ENCODE measurements at places on chromosomes 4 and X.

- DNase-seq: peak; percentile 72
Observed at GRCh38 chr4:139453041-139453370, 915 bp upstream of the RAB33B start.

DNA sequence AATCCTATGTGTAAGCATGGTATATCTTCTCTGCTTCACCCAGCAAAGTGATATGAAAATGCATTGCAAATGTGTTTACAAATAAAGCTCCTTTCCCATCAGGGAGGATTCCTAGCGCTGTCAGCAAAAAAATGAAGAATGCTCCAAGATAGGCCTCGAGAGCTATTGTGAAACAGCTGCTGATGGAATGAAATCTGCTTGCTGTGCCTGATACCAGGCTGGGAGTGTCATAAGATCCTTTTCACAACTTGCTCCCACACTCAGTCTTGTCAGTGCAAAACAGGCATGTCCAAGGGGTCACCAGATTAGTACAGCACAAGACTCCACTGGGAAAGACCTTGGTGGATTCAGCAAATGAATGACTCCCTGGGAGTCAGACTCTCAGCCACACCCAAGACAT lies 34.1 kb downstream of the HNRNPH2 start:
- no peak for DNase-seq

DNA sequence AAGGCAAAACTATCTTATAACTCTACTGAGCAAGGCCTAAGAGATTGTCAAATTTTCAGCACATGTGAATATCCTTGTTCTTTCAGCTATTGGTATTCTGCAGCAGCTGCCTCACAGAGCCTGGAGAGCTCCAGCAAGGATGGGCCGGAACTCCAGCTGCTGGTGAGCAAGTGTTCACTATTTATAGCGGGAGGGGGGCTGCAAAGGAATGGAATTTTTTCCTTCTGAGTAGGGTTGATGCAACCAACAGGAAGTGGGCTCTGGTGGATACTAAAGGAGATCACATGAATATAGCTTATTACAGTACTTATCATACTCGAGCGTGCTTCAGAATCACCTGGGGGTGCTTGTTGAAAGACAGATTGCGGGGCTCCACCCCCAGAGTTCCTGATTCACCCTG lies 20.2 kb upstream of the SETD7 start:
- peak; percentile 54 for DNase-seq

DNA sequence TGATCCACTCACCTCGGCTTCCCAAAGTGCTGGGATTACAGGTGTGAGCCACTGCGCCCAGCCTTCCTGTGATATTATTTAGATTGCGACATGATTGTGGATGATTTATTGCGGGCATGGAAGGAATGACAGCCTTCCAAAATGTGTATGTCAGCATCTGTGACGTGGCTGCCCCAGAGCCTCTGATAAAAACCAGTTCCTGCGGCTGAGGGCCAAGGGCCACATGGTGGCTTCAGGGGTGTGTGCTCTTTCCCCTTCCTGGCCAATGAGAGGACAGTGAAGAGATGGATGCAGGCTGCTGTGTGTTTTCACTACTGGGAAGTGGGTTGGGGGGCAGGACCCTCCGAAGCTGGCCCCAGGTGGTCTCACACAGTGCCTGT lies 57.4 kb upstream of the HGFAC start:
- DNase-seq: no peak

GRCh38 chr4:96295143-96295741 lies 455.3 kb downstream of the PDHA2 start:
- no peak for DNase-seq

DNA sequence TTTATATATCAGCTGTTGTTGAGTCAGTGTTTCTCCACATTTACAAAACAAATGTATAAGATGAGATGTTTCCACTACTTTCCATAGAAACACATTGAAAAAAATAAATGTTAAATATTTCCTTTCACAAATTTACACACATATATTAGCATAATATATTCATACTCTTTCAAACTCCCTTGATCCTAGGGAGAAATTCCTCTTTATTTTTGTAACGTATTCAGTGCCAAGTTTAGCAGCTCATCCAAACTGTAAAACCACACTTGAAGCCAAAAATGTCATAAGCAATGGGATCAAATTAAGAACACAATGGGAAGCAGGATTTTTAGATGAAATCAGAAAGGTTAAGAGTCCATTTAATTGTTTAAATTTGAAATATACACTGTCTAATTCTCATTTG lies 381.1 kb upstream of the MAD2L1 start:
- DNase-seq: no peak

GRCh38 chrX:121831601-121832000 lies 784.2 kb downstream of the GLUD2 start:
- no peak for DNase-seq

DNA sequence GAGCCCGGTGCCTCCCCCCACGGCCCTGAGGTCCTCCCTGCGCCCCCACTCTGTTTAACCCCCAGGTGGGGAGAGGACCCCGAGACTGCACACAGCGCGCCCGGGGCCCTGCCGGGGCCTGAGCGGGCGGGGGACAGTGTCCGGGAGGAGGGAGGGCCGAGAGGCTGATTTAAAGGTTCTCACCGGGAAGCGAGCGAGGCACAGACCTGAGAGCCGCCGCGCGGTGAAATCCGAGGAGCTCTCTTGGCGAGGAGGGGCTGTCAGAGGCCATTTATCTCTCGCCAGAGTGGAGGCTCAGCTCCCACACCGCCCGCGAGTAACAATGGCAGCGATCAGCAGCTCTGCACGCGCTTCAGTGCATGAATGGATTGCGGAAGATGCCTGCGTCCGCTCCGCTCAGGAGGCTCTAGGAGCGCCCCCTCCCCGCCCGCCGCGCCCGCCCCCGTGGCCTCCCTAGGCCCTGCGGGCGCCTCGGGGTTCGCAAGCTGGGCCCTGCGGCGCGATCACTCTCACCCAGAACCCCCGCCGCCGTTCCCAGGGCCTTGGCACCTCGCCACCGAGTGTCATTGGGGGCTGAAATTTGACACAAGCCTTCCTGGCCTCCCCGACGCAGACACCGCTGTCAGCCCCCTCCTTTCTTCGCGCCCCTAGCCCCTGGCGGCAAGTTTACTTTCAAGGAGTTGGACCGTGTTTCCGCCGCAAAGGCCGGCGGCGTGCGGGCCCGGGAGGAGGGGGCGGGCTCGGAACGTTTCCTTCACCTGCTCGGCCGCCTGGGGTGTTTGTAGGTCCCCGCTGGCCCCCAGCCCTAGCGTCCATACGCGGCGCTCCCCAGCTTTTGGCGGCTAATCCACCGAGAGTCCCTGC lies 48.7 kb upstream of the BCOR start:
- DNase-seq: no peak

DNA sequence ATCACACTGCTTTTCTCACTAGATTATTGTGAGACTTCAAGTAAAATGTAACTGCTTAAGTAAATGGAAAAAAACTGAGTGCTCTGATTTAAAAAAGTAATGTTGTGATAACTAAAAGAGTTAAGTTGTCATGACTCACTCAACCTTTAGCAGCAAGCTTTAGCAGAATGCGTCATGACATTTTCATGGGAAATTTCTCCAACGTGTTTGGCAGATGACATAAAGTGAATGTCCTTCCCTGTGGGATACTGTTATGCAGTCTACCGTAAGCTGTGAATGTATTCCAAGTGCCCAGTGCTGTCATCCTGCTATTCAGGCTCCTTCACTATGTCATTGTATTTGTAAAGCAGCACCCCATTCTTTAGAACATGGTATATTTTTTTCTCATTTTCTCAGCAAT lies 136.2 kb downstream of the CPXCR1 start:
- DNase-seq: no peak

GRCh38 chr4:120865985-120866384 lies 56.5 kb downstream of the PRDM5 start:
- DNase-seq: no peak

- DNase-seq: no peak
Observed at GRCh38 chrX:134926864-134927263, 63.9 kb upstream of the SMIM10 start.

- DNase-seq: no peak
Observed at GRCh38 chrX:110667706-110668105, 127.9 kb downstream of the CHRDL1 start.

DNA sequence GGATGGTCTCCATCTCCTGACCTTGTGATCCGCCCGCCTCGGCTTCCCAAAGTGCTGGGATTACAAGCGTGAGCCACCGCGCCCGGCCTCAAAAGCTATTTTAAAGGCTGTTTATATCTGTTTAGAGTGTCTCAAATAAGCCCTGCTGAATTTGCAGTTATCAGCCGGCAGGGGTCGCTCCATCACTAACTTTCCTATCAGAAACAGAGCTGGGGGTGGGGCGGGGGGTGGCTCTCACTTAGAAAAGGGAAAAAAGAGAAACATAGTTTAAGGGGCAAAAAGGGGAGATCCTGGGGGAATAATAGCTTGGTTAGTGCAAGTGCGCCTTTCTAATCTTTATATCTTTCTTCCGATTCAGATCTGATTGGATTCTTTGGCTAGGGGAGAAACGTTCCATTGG lies 450.7 kb downstream of the UBE2NL start:
- no peak for DNase-seq

GRCh38 chrX:71482228-71482958 lies 50.5 kb upstream of the OGT start:
- DNase-seq: no peak

DNA sequence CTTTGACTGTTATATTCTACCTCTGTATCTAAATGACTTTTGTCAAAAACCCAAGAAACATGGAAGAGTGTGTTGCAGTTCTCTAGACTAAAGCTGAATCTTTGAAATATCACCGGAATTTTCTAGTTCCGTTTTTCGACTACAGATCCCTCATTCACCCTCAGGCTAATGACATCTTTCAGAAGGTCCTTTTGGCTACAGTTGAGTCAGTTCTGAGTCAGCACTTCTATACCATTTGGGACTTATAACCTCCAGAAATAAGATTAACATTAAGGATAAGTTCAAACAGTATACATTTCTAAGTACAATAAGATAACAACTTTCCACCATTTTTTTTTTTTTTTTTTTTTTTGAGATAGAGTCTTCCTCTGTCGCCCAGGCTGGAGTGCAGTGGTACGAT lies 331.0 kb upstream of the CPXCR1 start:
- no peak for DNase-seq

- no peak for DNase-seq
Observed at GRCh38 chr4:160347197-160347596, 1244.3 kb downstream of the RAPGEF2 start.

- DNase-seq: no peak
Observed at GRCh38 chr4:111040904-111041303, 418.0 kb upstream of the PITX2 start.

- DNase-seq: no peak
Observed at GRCh38 chrX:11792461-11793421, 34.7 kb downstream of the MSL3 start.

GRCh38 chr4:184280137-184280536 lies 62.5 kb upstream of the ENPP6 start:
- no peak for DNase-seq

GRCh38 chr4:1922821-1923220 lies 51.6 kb downstream of the NSD2 start:
- DNase-seq: no peak

- no peak for DNase-seq
Observed at GRCh38 chr4:181004056-181004455, 1239.1 kb upstream of the TENM3 start.

GRCh38 chr4:57109847-57110639 lies at the start of gene IGFBP7:
Gene IGFBP7 (minus strand): TSS chr4:57110385. CDS start chr4:57110351, 34 bp downstream.
- no peak for DNase-seq

DNA sequence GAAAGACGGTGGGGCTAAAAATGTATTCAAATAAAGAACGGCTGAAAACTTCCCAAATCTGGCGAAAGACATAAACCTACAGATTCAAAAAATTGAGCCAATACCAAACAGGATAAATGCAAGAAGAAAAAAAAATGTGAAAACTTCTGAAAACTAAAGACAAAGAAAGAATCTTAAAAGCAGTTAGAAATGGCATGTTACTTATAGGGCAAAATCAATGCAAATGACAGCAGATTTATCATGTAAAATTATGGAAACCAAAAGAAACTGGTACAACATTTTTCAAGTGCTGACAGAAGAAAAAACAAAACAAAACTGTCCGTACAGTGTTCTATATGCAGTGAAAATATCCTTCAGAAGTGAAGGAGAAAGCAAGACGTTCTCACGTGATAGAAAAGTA lies 239.0 kb downstream of the PDGFC start:
- DNase-seq: no peak

GRCh38 chr4:20829617-20830357 lies 129.5 kb downstream of the PACRGL start:
- peak; percentile 46 for DNase-seq

DNA sequence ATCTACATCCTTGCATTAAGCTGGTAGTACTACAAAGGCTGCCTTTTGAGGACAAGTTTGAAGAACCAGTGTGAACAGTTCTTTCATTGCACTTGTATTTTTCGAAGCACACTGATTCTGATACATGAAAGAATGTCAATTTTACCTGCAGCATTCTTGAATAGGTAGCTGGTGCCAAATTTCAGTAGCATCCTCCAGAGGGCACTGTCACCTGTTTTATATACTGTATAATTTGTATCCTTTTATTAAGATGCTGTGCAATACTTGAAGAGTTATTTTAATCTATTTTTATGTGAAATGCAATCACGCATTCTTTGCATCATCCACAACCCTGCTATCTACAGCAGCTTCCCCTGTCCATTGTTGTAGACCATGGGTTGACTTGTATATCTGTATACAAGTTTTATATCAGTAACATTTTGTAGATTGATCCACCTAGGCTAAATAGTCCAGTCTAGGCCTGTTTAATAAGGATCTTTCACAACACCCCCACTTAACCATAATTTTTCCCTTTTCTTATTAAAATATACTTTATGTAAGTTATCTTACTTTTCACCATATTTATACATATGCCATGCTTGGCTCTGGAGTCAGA lies 325.7 kb downstream of the PCDH7 start:
- peak; percentile 12 for DNase-seq

DNA sequence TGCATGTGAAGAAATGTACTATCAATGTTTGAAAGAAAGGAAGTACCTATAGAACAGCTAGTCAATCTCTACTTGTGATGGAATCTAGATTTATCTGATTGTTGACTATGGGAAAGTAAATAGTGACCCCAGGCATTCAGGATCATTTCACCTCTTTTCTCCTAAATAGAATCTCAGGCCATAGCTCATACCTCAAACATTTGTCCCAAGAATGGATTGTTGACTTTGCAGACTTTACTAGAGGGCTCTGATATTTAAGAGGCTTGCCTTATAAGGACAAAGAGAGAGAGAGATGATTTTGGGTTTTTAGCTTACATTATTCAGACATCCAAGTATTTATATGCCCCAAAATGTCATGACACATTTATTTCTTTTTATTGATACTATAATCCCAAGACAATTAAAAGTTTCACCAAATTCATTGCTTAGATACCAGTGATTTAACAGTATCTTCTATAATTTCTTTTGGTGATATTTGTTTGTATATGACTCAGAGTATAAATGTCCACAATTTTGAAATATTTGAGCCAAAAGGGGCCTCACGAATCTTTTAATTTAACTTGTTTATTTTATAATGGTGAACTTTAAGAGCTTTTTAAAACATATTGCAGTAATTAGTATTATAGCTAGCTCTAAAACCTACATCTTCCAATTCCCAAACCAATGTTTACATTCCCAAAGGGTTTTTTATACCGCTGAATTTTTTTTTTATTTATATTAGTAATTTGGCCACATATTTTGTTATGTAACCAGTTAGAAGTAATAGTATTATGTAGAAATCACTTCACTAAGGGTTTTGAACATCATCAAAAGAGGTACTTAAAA lies 614.1 kb downstream of the PCDH7 start:
- DNase-seq: no peak

All from brain microvascular endothelial cell (primary cell).